ENCODE measurements at places on chromosomes 13 and 19. TPM values are rescaled to one million over a fixed set of nuclear protein-coding genes. Genes with fewer than 3 reads are reported as not detected.

The SYNGR4 gene
- not detected for polyA plus RNA-seq

The ZNF135 gene
- 6.6 TPM for polyA plus RNA-seq

GRCh38 chr13:102237230-102237629, 164.6 kb downstream of the FGF14 start:
- DNase-seq: no peak

GRCh38 chr13:45433381-45433790, 15.2 kb upstream of the SLC25A30 start:
- DNase-seq: no peak

The DYRK1B gene
- 7.2 TPM for polyA plus RNA-seq

The POGLUT2 gene
- 17.8 TPM for polyA plus RNA-seq

GRCh38 chr13:102726430-102726829, 31.6 kb upstream of the METTL21C start:
- DNase-seq: no peak

All from AG04450 (cell line).